ENCODE measurements at places on chromosomes 13 and 19.

- peak; percentile 24 for DNase-seq
Observed at GRCh38 chr19:51441410-51442390, 16.6 kb downstream of the SIGLEC8 start.

DNA sequence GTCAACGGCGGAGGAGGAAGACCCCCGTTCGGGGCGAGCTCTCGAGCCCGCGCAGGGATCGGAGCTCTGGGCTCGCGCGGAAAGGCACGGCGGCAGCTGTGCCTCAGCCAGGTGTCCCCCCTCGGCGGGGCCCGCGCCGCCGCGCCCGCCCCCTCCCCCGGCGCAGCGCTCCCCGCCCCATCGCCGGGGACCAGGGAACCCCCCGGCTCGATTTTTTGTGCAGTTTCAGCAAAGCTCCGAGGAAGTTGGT, 110.0 kb downstream of the KCNRG start:
- DNase-seq = no peak

DNA sequence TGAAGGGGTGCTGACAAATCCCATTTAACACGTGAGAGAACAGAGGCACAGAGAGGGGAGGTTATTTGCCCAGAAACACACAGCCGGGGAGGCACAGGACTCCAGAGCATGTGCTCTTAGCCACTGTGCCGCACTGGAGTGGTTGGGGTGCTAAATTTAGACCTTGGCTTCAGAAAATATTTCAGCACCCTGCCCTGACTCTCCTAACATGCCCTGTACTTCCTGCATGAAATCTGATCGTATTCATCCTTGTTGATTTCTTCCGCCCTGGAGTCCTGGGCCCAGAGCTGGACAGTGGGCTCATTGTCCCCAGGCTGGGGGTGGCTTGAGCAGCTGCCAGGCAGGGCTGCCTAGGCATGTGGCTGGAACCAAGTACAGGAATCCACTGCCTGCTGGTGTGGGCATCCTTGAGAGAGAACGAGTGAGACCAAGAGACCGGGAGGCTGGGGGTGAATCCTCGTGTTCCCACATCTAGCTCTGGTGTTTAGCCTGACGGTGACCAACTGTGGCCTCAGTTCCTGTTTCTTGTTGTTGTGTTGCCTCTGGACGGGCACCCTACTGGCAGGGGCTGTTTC, 5.3 kb downstream of the SLC27A1 start:
- DNase-seq = no peak

GRCh38 chr13:89695343-89696257, 1651.9 kb upstream of the MIR17HG start:
- DNase-seq = peak; percentile 20

- DNase-seq = peak; percentile 77
Observed at GRCh38 chr13:31045286-31046081, 113.0 kb downstream of the TEX26 start.

DNA sequence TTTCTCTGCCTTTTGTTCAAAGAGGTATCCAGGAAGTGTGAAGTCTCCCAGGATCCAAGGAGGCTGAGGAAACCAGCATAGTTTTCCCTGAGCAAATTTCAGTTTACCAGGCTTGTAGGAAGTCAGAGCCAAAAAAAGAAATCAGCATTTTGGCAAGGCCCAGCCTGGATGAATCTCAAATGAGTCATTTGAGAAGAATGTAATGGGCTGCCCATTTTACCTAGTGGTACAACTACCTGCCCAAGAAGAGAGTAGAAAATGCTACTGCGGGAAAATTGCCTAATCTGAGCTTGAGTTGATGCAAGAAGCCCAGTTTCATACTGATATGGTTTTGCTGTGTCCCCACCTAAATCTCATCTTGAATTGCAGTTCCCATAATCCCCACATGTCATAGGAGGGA, 284.1 kb upstream of the ZNF507 start:
- DNase-seq = no peak

DNA sequence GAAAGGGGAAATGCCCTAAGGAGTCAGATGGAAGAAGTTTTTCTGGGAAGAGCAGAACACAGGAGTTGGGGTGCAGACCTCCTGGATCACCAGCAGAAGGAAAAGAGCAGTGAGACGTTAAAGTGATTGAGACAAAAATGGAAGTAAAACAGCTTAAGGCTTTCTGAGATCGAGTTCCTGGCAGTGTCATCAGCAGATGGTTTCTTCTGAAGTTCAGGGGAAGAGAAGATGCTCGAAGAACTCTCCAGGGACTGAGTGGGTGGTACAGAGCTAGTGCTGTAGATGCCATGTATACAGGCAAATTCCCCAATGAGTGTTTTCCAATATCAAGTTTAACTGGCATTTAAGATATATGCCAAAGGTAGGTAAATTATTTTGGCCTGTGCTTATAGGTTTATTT, 272.2 kb upstream of the KLF12 start:
- no peak for DNase-seq

- no peak for DNase-seq
Observed at GRCh38 chr19:49881672-49882394, 4.3 kb downstream of the TBC1D17 start.

GRCh38 chr13:56189439-56189838, 951.3 kb upstream of the PRR20A start:
- no peak for DNase-seq

- DNase-seq = no peak
Observed at GRCh38 chr13:32720026-32720425, 133.8 kb downstream of the PDS5B start.

GRCh38 chr13:52003541-52003940, 7.7 kb downstream of the ATP7B start:
- DNase-seq = no peak

GRCh38 chr13:25923217-25924085, 128.4 kb downstream of the SHISA2 start:
- peak; percentile 50 for DNase-seq

- no peak for DNase-seq
Observed at GRCh38 chr13:30675717-30676116, 58.0 kb downstream of the USPL1 start.

- no peak for DNase-seq
Observed at GRCh38 chr19:5145521-5146511, 176.9 kb downstream of the KDM4B start.

- DNase-seq = peak; percentile 7
Observed at GRCh38 chr13:47178090-47178950, 281.5 kb upstream of the HTR2A start.

- DNase-seq = peak; percentile 78
Observed at GRCh38 chr19:45254044-45254531, 3.0 kb downstream of the MARK4 start.

DNA sequence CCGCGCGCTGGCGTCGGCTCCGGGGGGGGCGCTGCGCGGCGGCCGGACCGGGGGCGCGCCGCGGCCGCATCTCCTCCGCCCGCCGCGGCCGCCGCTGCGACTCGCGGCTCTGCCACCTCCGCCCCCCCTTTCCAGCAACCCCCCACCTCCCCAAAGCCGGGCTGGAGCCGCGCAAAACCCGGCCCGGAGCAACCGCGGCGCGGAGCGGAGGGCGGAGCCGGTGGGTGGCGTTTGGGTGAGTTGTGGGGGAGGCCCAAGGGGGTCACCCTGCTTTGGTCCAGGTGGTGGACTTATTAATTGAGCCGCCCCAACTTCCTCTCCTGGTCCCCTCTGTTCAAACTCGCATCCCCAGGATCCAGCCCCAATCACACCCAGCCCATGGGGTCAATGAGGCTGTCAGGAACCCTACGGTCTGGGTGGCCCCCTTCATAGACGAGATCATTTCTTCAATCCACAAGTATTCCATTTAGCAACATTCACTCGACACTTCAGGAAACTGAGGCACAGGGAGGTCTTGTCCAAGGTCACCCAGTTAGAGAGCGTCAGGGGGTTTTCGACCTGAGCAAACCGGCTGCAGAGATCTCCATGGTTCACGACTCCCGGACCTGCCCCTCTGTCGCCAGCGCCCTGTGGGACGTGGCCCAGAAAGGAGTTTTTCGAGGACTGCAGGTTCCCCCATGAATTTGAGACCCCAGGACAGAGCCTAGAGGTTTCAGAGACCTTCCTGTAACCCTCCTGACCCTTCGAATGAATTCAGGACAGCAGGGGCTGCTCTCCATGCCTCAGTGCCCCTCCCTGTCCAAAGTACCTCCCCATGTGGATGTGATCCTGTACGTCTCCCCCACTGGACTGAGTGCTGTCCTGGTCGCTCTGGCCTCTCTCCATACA, 22.4 kb upstream of the SEMA6B start:
- DNase-seq = no peak

Data from trophoblast cell (in vitro differentiated cells and primary cell).